ENCODE measurements at places on chromosomes 13 and 19.

DNA sequence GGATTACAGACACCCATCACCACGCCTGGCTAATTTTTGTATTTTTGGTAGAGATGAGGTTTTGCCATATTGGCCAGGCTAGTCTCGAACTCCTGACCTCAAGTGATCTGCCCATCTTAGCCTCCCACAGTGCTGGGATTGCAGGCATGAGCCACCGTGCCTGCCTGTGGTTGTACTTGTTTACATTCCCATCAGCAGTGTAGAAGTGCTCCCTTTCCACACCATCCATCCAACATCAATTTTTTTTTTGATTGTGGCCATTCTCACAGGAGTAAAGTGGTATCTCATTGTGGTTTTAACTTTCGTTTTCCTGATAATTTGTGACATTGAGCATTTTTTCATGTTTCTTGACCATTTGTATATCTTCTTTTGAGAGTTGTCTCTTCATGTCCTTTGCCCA lies 1019.4 kb upstream of the SLC10A2 start:
- DNase-seq, result no peak

DNA sequence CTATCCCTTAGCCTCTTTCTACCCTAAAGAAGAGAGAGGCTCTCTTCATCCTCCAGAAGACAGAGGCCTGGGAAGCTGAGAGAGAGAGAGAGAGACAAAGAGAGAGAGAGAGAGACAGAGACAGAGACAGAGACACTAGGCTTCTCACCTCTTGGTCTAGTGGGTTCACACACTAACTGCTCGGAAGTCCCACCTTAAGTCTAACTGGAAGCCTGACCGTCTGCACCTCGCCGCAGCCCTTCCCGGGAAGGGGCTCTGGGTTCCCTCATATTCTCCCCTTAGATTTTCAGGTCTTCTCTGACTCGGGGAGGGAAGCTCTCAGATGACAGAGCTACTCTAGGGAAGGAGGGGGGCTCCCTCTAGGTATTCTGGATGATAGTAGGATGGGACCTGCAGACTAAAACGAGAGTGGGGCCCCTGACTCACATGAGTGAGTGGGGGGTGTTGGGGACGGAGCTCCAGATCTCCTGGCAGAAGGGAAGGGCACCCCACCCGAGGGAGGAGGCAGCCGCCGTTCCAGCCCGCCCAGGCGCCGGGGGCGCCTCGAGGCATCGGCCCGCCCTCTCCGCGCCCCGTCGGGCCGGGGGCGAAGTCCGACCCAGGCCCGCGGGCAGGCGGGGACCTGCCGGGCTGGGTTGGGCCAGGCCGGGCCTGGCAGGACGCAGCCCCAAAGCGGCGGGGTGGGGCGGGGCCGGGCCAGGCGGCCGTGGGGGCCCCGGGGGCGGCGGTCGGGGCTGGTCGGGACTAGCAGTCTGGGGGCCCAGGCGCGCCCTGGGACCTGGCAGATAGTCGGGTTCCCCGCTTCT lies 2.0 kb upstream of the JUNB start:
- DNase-seq, result no peak

DNA sequence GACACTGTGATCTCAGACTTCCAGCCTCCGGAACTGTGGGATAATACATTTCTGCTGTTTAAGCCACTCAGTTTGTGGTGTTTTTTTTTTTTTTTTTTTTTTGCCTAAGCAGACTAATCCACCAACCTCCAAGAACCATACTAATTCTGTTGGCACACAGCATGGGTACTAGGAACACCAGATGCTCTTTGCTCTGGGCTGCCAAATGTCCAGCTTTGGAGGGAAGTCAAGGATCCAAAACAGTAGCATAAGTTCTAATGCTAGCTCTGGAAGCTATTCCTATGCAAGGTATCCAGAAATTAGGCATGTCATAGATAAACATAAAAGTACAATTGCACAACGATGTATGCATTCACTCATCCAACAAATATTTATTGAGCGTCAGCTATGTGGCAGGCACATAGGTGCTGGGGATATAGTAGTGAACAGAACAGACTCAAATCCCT lies 64.5 kb upstream of the WDFY2 start:
- no peak for DNase-seq

GRCh38 chr19:47711652-47712242 lies 1.5 kb upstream of the EHD2 start:
- no peak for DNase-seq

- DNase-seq, result no peak
These were observed 42.7 kb downstream of the TEX29 start for GRCh38 chr13:111363121-111363520.

DNA sequence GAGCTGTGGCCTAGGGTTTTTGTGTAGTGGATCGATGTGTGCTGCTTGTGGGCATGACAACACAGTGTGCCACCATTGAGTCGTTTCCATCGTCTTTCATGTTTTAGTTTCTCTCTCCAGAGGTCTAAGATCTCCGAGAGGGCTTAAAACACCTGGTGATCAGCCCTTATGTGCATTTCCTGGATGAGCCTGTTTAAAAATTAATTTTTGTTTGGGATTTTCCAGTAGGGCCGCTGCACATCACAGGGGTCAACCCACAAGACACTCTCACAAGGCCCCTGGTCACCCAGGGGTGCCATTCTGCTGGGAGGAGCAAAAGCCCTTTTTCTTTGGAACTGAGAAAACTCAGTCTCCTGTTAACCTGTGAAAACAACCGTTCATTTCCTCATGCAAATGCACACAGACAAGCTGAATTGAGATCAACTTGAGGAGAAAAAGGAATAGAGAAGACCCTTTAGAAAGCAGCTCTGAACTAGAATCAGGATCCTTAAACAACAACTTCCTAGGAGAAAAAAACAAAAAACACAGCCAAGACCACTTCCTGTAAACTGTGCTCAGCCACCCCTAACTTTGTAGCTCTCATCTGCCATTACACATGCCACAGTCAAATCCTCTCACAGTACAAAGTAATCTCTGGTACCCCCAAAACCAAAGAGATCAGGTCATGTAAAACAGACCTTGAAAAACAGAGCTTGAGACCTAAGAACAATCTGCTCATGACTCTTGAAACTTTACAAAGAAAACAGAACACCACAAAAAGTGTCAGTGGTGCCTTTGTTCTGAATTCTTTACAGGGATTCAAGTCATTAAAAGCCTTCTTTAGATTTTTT lies 8.3 kb upstream of the MTRF1 start:
- no peak for DNase-seq

DNA sequence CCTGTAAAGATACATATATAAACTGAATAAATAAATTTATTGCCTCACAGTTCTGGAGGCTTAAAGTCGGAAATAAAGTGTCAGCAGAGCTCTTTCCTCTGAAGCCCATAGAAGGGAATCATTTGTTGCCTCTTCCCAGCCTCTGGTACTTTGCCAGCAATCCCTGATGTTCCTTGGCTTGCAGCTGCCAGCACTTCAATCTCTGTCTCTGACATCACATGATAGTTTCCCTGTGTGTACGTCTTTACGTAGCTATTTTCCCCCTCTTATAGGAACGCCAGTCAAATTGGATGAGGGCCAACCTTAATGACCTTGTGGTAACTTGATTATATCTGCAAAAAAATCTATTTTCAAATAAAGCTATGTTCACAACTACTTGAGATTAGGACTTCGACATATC lies 250.9 kb downstream of the LIG4 start:
- DNase-seq, result peak; percentile 99

DNA sequence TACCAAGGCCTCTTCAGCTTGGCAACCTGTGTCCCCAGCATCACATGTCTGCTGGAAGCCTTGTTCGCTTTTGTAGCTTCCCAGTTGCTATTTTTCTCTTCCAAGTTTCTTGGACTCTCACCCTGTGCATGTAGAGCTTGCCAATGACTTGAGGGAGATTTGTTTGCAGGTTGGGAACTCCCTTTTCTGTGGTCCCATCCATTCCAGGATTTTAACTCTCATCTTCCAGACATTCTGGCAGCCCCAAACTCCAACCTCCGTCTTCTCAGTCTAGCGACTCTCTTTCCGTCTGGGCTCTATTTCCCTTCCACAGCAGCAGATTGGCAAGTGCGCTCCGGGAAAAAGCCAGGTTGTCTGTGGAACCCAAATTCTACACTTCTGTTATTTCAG lies 9.0 kb downstream of the PLAUR start:
- DNase-seq, result no peak

DNA sequence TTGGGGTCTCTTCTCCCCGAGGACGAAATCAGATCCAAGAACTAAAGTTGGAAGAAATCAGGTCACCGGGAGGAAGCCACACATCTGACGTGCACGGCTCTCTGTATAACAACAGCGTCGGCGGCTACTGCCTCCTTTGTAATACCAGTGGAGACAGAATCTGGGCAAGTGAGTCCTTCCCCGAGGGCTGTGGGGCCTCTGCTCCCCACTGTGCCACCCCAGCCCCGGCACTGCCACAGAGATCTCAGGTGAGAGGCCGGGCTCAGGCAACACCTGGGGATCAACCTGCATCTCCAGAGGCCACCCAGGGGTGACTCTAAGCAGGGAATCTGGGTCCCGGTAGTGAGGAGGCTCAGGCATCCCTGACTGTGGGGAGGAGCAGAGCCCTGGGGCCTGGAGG lies 33.7 kb upstream of the C13orf46 start:
- no peak for DNase-seq

DNA sequence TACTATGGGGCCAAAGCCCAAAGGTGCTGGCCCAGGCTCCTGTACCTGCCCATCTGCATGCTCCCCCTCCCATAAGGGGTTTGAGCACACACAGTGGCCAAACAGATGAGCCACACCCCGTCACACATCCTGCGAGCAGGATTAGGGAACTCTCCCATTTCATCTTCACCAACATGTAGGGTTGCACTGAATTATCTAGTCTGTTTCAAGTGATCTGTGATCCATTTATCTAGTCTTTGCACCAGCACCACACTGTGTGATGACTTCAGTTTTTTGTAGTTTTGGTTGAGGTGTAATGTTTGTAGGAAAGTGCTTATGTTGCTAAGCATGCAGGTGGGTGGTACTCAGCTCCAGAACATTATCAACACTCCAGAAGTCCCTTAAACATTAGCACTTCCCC lies 249.3 kb downstream of the MYO16 start:
- DNase-seq, result no peak

GRCh38 chr13:51479199-51479523 lies 26.3 kb upstream of the INTS6 start:
- DNase-seq, result no peak

DNA sequence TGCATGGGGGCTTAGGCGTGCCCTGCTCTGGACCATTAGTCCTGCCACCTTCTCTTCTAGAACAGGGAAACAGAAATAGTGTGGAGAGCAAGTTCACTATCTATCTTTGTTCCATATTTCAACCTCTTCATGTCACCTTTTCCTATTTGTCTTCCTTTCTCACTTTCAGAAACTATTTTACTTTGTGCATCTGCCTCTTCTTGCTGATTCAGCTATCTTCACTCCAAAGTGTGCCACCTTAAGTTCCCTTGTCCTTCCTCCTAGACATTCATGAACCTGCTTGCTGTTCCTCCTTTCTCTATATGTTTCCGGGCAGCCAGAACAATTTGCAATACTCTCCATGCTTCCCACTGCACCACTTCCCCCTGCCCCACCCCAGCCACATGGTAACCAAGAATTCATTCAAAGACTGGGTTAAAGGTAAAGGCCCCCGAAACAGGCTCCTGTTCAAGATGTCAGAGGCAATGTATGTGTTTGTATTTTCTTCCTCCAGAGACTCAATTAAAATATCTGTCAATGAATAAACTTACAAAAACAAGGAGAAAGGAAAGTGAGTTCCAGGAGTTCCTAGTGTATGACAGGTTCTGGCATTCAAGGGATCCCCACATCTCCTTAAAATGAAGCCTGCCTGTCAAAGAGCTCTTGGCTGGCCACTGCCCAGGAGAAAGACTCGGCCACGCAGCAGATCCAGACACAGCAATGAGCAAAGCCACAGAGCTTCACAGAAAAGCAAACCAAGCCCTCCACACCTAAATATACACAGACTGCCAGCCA lies 268.1 kb downstream of the DNAJC15 start:
- no peak for DNase-seq

DNA sequence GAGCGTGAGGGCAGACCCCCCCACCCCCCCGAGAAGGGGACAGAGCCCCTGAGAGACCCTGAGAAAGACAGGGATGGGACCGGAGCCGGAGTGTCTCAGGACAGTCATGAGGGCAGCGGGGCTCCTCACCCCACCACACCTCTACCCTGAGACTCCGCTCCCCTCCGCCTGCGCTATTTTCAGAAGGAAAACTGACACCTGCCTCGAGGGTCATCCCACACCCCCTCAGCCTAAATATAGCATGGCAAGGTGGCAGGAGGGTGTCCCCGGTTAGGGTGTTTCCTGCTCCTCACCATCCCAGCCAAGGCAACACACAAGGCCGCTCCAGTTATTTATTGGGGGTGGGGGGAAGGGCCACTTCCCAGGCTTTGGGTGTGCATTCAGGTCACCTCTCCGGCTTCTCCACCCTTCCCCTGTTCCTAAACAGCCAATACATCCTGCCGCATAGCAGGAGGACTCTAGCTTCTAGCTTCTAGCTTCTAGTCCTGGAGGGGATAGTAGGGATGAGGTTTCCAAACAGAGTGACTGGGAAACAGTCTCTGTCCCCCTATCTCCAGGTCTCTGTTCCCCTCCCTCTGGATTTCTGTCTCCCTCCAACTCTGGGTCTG lies 1.4 kb upstream of the NTF4 start:
- no peak for DNase-seq

DNA sequence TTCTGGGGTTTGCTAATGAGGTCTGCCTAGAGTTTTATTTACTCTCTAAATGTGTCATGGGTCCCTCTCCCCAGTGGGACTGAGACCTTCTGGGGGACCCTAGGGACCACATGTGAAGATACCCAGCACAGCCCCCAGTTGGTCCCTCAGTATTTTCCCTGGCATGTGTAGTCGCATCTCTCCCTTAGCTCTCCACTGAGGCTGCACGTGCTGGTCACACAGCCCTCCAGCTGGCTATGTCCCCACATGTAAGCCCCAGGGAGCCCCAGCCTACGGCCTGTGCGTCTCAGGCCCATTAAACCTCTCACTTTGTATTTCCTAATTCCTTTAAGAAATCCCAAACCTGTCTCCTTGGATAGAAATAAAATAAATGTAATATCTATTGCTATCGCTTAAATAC lies 189.6 kb upstream of the TSHZ3 start:
- no peak for DNase-seq

DNA sequence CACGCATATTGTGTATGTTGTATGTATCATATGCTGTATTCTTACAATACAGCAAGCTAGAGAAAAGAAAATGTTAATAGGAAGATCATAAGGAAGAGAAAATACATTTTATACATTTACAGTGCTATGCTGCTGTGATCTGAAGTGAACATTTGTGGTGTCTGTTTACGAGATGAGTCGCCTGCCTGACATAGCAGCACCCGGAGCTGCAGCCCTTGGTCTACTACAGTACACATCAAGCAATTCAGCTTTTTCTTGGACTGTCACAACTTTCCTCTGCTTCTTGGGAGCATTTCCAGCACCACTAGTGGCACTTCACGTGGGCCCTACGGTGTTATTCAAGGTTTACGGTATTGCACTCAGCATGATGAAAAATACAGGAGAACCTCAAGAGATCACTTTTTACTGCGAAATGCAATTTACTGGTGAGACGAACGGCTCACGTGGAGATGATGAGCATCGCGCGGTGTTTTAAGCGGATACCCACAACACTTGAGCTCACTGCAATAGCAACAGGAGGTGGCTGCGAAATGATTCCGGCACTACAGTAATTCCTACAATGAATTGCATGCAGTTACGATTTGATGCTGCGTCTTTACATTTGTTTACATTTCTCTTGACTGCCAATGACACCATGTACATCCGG lies 308.4 kb downstream of the FGF9 start:
- DNase-seq, result no peak

- no peak for DNase-seq
These were observed 7.6 kb upstream of the CABP5 start for GRCh38 chr19:48051335-48052033.

- DNase-seq, result no peak
These were observed 696 bp upstream of the ERFL start for GRCh38 chr19:41928754-41929535.

Data from NCI-H1105 (cell line).